ENCODE measurements at places on chromosomes 7 and 10.

DNA sequence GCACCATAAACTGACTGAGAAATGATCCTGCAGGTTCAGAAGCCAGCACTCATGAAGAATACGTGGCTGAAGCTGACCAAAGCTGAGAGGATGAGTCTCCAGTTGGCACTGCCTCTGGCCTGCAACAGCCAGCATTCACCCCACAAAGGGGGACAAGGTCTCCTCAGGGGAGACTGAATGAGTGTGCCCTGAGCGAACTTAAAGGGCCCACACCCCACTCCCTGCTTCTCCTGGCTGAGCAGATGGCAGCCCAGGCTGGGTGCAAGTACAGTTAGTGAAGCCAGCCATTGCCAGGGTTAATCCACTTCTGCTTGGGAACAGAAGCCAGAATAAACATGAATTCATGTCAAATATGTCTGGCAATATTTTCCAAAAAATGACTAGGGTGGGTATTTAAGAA is 98.1 kb downstream of the PPP1R17 start:
- H3K36me3 ChIP-seq: no peaks in the 10 kb centered on the region
- no peak overlapping the region for H3K4me3 ChIP-seq
- no peak for DNase-seq

DNA sequence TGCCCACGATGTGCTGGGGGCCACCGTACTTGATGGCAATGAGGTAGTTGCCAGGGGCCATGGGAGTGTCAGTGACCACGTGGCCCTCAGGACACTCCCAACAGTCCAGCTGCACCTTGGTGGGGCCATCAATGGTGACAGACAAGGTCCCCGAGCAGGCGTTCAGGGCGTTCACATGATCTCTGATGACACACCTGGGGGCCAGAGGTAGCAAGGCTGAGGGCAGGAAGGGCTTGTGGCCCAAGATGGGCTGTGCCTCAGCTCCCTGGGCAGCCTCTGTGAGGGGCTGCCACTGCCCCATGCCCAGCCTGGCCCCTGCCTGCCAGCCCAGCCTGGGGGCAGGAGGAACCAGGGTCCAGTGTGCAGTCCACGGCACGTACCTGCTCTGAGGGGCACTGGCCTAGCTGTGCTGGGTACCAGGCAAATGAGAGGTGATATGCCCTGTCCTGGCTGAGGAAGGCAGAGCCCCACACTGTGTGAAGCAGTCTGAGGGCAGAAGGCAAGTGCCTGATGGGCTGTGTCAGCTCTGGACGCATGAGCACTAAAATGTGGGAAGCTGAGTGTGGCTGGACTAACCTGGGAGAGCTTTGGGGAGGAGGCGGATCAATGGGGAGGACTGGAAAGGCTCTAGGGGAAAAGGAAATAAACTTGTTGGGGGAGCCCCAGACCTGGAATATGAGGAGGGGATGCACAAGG is 3.5 kb upstream of the KCP start:
- H3K36me3 ChIP-seq: no peaks in the 10 kb centered on the region
- H3K27ac ChIP-seq: no peak overlapping the region
- H3K4me3 ChIP-seq: no peak overlapping the region
- peaks cover 4% of the 10 kb centered on the region for H3K27me3 ChIP-seq

DNA sequence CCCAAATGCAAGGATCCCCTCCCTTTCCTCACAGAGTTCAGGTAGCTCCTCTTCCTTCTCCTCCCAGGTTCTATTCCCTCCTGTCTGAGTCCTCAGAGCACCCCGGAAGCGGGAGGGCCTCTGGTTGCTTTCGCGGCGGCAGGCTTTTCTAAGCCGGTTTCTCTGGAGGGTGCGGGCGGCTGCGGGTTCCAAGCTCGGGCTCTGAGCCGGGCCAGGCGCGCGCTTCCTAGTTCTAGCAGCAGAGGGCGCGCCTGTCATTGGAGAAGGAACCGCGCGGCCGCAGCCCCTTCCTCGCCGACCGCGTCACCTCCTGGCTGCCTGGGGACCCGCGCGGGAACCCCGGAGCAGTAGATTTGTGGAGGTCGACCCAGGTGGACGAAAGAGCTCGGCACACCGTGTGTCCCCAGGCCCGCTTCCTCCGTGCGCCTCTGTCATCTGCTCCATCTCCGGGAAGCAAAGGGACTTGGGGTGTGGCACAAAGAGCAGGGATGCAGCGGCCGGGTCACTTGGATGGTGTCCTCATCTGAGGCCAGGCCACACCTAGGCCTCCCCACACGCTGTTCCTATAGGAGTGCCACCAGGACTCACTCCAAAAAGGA is 389.0 kb upstream of the PODXL start:
- H3K27ac ChIP-seq: no peak overlapping the region
- H3K27me3 ChIP-seq: no peaks in the 10 kb centered on the region
- H3K36me3 ChIP-seq: no peaks in the 10 kb centered on the region
- peak; percentile 1 for DNase-seq

GRCh38 chr10:80487791-80488538 is 33.9 kb downstream of the TSPAN14 start:
- no peak for DNase-seq
- peaks cover 6% of the 10 kb centered on the region for H3K36me3 ChIP-seq
- peak overlapping the region; percentile 49 for H3K4me3 ChIP-seq
- peak overlapping the region; percentile 74 for H3K27ac ChIP-seq
- H3K4me1 ChIP-seq: peaks cover 93% of the 10 kb centered on the region

- H3K27me3 ChIP-seq: no peaks in the 10 kb centered on the region
- no peaks in the 10 kb centered on the region for H3K36me3 ChIP-seq
- H3K4me1 ChIP-seq: no peaks in the 10 kb centered on the region
- no peak for DNase-seq
These were observed 3.5 kb upstream of the PRSS1 start for GRCh38 chr7:142745745-142746144.

- H3K36me3 ChIP-seq: no peaks in the 10 kb centered on the region
- H3K4me3 ChIP-seq: no peak overlapping the region
- peaks cover 3% of the 10 kb centered on the region for H3K4me1 ChIP-seq
- no peaks in the 10 kb centered on the region for H3K27me3 ChIP-seq
- DNase-seq: no peak
- no peak overlapping the region for H3K27ac ChIP-seq
These were observed 84.6 kb upstream of the STEAP4 start for GRCh38 chr7:88391247-88391646.

GRCh38 chr10:71434760-71435394 is 38.2 kb downstream of the CDH23 start:
- no peak overlapping the region for H3K4me3 ChIP-seq
- no peak overlapping the region for H3K27ac ChIP-seq
- no peaks in the 10 kb centered on the region for H3K4me1 ChIP-seq
- DNase-seq: peak; percentile 11

GRCh38 chr7:43878867-43879266 is 9.6 kb upstream of the MRPS24 start:
- H3K4me1 ChIP-seq: no peaks in the 10 kb centered on the region
- no peak for DNase-seq

DNA sequence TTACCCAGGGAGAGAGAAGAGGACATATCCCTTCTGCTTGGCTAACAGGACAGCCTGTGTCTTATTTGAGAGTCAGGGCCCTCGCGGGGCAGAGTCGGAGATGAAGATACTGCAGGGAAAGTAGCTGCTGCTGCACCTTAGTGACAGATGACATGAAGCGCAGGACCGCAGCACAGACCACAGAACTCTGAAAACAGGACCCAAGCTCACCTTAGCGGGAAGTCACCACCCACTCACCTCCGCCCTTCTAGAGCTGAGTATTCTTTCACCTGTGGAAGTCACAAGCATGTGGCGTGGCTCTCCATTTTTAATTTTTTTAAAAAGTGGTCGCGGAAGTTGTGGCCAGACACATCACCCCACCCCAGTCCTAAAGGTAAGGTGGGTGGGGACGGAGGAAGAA is 191.4 kb downstream of the FAM107B start:
- peak; percentile 70 for DNase-seq
- H3K27ac ChIP-seq: peak overlapping the region; percentile 83
- H3K4me3 ChIP-seq: peak overlapping the region; percentile 10

- no peaks in the 10 kb centered on the region for H3K4me1 ChIP-seq
- no peak overlapping the region for H3K27ac ChIP-seq
- no peak overlapping the region for H3K4me3 ChIP-seq
- no peaks in the 10 kb centered on the region for H3K27me3 ChIP-seq
- no peaks in the 10 kb centered on the region for H3K36me3 ChIP-seq
- DNase-seq: peak; percentile 28
These were observed 12.3 kb downstream of the STX1A start for GRCh38 chr7:73707045-73707631.

DNA sequence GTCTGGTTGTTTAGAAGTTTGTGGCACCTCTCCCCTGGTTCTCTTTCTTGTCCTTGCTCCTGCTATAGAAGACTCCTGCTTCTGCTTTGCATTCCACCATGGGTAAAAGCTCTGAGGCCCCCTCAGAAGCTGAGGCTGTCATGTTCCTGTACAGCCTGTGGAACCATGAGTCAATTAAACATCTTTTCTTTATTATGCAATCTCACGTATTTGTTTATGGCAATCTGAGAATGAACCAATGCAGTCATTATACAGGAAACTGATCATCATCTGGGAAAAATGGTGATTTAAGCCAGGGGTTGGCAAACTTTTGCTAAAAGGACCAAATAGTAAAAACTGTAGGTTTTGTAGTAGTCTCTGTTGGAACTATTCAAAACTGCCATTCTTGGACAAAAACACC is 175.4 kb downstream of the CSTF2T start:
- no peak overlapping the region for H3K4me3 ChIP-seq
- no peaks in the 10 kb centered on the region for H3K4me1 ChIP-seq
- H3K27me3 ChIP-seq: no peaks in the 10 kb centered on the region

- H3K36me3 ChIP-seq: no peaks in the 10 kb centered on the region
- peak; percentile 30 for DNase-seq
- peak overlapping the region; percentile 53 for H3K27ac ChIP-seq
- H3K4me3 ChIP-seq: peak overlapping the region; percentile 79
- H3K27me3 ChIP-seq: peaks cover 3% of the 10 kb centered on the region
These were observed 1.6 kb downstream of the TCF7L2 start for GRCh38 chr10:112951359-112952281.

- no peaks in the 10 kb centered on the region for H3K4me1 ChIP-seq
- no peak for DNase-seq
- no peak overlapping the region for H3K27ac ChIP-seq
- H3K27me3 ChIP-seq: peaks cover 4% of the 10 kb centered on the region
- H3K36me3 ChIP-seq: no peaks in the 10 kb centered on the region
These were observed 1.2 kb upstream of the LYZL1 start for GRCh38 chr10:29287635-29288034.

GRCh38 chr7:101542527-101543241 is 86.4 kb downstream of the MYL10 start:
- peak; percentile 61 for DNase-seq
- H3K27me3 ChIP-seq: no peaks in the 10 kb centered on the region
- H3K4me3 ChIP-seq: no peak overlapping the region
- no peaks in the 10 kb centered on the region for H3K4me1 ChIP-seq

DNA sequence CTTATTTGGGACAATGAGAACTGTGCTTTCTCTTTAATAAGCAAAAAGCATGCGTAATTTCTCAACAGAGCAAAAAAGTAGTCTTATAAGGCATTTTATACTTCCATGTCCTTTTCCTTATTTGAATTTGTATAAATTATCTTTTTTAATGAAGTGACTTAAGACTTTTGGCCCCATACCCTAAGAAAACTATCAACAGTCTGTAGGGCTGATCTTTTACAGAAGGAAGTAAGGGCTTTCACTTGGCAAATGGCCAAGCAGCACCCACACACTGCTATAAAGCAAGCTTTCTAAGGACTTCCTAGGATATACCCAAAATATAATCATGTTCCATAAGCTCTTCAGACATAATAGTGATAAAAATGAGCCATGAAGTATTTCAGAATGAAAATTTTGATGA is 3.4 kb downstream of the CRPPA start:
- no peak for DNase-seq
- no peaks in the 10 kb centered on the region for H3K36me3 ChIP-seq
- H3K4me3 ChIP-seq: no peak overlapping the region
- peaks cover 6% of the 10 kb centered on the region for H3K4me1 ChIP-seq
- no peak overlapping the region for H3K27ac ChIP-seq

DNA sequence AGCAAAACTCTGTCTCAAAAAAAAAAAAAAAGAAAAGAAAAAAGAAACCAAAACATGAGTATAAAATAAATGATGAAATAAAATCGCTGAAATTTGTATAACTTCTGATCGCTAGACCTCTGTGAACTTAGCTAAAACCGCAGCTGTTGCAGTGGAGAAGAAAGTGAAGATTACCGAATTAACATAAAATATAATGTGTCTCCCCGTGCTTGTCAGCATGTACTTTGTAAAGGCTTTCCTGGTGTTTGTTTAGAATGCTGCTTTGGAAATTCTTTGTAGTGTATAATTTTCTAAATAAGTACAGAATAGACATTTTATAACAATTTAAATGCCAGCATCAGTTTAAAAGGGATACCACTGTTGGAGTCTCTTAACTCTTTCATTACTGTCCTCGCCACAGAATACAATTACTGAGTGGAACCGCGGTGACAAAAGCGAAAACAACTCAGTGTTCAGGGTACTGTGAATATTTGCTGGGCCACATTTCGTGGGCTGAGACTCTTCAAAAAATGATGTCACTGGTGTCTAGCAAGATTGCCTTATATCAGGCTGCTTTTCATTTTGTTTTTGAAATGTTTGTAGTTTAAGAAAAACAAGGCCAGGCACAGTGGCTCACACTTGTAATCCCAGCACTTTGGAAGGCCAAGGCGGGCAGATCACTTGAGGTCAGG is 167.7 kb downstream of the NSUN6 start:
- no peaks in the 10 kb centered on the region for H3K4me1 ChIP-seq
- H3K27me3 ChIP-seq: no peaks in the 10 kb centered on the region
- no peak overlapping the region for H3K4me3 ChIP-seq
- H3K36me3 ChIP-seq: no peaks in the 10 kb centered on the region
- H3K27ac ChIP-seq: no peak overlapping the region
- no peak for DNase-seq

- H3K36me3 ChIP-seq: peaks cover 7% of the 10 kb centered on the region
- DNase-seq: no peak
- H3K27ac ChIP-seq: no peak overlapping the region
- no peaks in the 10 kb centered on the region for H3K27me3 ChIP-seq
These were observed 103.9 kb downstream of the IDE start for GRCh38 chr10:92470026-92470425.

GRCh38 chr10:125782616-125783015 is 7.0 kb upstream of the MMP21 start:
- no peak overlapping the region for H3K4me3 ChIP-seq
- no peak overlapping the region for H3K27ac ChIP-seq
- H3K36me3 ChIP-seq: no peaks in the 10 kb centered on the region
- no peaks in the 10 kb centered on the region for H3K4me1 ChIP-seq

- no peaks in the 10 kb centered on the region for H3K4me1 ChIP-seq
- no peaks in the 10 kb centered on the region for H3K27me3 ChIP-seq
- no peak overlapping the region for H3K4me3 ChIP-seq
- no peaks in the 10 kb centered on the region for H3K36me3 ChIP-seq
- DNase-seq: no peak
These were observed 206.7 kb downstream of the KIAA1217 start for GRCh38 chr10:24415455-24416125.

GRCh38 chr7:2522780-2523433 is 3.3 kb downstream of the LFNG start:
- peak overlapping the region; percentile 78 for H3K27ac ChIP-seq
- peaks cover 56% of the 10 kb centered on the region for H3K4me1 ChIP-seq
- H3K36me3 ChIP-seq: no peaks in the 10 kb centered on the region
- H3K27me3 ChIP-seq: no peaks in the 10 kb centered on the region
- no peak for DNase-seq

DNA sequence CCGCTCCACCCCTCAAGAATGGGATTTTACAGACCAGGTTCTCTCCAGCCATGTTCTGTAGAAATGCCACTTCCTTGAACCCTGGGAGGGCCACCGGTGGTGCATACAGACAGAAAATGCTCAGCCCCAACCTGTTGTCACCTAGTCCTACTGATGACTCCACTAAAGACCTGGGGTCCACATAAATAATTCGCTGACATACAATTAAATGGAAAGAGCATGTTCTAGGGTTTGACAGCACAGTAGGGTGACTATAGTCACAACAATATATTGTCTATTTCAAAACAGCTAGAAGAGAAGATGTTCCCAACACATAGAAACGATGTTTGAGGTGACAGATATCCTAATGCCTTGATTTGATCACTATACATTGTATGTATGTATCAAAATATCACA is 155.6 kb upstream of the NEBL start:
- no peaks in the 10 kb centered on the region for H3K36me3 ChIP-seq
- DNase-seq: no peak
- no peaks in the 10 kb centered on the region for H3K4me1 ChIP-seq
- H3K4me3 ChIP-seq: no peak overlapping the region

All from naive thymus-derived CD4-positive, alpha-beta T cell (primary cell).